Suppressor macrophage treated with lipopolysaccharide for 4 hours (primary cell): ENCODE measurements at places on chromosomes 5 and 9.

DNA sequence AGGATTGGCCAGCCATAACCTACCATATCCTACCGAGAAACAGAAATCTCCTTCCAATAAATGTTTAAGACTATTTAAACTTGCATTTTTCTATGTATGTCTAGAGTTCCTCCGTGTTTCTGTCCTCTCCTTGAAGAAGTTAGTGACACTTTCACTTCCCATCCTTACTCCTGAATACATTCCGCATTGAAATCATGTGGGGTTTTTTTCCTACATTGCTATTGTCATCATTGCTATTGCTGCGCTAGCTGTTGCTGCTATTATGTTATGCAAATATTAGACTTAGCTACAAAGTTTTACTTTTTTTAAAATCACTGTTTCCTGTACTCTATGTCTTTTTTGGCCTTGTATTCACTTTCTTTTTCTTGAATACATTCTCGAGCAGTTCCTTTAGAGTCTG is 83.3 kb upstream of the NEK6 start:
- DNase-seq: peak; percentile 73

DNA sequence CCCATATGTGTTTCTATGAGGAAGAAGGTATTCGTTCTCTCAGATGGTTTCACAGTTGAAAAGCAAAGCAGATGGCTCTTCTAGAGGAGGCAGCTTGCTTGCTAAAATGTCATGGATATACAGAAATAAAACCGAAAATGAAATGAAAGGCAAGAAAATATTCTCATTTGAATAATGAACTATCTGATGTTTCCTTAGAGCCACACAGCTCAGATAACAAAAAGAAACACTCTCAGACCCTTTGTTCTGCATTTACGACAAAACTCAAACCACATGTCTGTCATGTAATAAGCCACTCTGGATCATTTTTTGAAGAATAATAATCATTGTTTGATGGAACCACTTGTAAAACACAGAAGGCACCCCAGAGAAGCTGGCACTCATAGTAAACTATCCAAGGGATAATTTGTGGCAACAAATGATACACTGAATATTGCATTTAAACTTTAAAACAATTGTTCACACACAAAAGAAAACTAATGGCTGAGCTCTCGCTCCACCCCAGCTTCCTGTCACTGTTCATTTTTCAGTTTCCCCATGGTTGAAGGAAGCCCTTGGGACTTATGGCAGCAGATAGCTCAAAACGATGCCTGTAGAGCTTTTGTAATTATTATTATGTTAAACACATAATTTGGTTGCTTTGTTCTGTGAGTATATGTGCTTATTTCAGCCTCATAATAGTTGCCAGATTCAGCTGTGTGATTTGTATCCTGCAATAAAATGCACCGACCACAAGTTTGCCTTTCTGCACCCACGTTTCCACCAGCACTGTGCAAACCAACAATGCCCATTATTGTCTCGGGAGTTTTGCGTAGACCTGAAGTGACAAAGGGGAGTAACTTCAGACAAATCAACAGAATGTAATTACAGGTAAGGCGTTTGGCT is 256.0 kb downstream of the TMEM167A start:
- no peak for DNase-seq

- DNase-seq: no peak
Measured at GRCh38 chr5:147648597-147648996, 133.9 kb downstream of the JAKMIP2 start.

DNA sequence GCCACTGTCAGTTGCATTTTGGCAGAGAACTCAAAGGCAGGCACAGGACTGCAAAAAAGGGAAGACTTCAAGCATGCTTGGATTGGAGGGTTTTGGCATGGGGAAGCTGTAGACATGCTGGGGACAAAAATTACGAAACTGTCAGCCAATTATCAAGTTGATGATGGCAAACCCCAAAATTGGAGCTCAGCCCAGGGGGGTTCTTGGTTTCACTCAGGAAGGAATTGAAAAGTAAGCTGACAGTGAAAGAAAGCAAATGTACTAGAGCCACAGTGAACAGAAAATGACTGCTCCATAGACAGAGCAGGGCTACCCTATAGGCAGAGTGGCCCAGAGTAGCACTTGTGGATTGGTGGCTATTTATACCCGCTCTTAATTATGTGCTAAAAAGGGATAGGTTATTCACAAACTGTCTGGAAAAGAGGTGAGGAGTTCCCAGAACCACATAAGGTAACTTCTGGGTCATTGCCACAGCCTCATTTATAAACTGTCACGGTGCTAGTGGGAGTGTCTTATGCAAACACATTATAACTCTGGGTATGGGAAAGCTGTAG is 14.6 kb upstream of the CFAP95 start:
- peak; percentile 35 for DNase-seq

DNA sequence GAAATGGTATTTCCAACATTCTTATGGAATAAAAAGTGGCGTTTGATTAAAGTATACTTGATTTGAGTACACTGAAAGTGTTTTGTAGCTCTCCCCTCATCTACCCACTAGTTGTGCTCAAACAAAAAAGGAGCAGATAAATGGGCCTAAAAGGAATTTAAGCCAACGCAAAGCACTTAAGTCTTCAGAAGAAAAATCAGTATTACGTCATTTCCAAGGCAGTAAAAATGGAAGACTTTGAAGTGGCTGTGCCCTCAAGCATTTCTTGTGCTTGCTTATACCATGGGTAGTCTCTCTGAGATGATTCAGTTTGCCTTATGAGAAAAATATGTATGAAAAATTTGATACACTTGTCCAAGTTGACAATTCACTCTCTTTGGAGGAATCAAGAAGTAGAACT is 279.9 kb upstream of the CD180 start:
- no peak for DNase-seq

DNA sequence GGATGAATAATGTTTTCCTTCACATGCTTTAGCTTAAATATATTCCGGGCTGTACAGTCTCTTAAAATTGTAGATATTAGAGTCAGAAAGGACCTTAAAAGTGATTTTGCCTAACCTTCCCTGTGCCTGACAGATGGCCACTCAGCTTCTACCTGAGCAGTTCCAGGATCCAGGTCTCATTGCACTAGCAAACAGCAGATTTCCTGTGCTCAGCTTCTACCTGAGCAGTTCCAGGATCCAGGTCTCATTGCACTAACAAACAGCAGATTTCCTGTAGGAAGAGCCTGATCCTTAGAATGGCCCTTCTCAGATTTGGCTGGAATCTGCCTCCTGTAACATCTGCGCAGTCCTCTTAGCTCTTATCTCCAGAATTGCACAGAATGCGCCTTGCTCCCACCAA is 219.8 kb downstream of the AOPEP start:
- no peak for DNase-seq

GRCh38 chr5:42940853-42941252 is 99.3 kb downstream of the ANXA2R start:
- no peak for DNase-seq

GRCh38 chr9:34097865-34098264 is 28.6 kb downstream of the DCAF12 start:
- DNase-seq: no peak

- DNase-seq: no peak
Measured at GRCh38 chr5:68467794-68468193, 252.2 kb downstream of the PIK3R1 start.
